ENCODE measurements at places on chromosomes 7 and 10.

- no peak for DNase-seq
These were observed 5.0 kb upstream of the TBXAS1 start for GRCh38 chr7:139823959-139824521.

DNA sequence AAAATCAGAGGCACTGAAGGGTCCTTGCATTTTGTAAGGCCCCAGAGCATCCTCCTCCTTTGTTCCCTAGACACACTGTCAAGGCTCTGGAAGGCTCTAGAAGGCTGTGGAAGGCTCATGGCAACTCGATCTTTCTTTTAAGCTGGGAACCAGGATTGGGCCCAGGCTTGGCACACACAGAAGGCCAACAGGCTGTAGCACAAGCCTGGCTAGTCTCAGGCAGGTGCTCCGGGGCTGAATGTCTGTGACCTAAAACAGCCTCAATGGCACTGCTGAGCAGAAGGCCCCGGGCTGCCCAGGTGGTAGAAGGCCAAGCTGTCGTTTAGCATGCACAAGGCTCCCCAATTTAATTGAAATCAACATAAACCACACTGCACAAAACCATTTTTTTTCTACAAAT, 55.7 kb downstream of the PRKAG2 start:
- no peak for DNase-seq

DNA sequence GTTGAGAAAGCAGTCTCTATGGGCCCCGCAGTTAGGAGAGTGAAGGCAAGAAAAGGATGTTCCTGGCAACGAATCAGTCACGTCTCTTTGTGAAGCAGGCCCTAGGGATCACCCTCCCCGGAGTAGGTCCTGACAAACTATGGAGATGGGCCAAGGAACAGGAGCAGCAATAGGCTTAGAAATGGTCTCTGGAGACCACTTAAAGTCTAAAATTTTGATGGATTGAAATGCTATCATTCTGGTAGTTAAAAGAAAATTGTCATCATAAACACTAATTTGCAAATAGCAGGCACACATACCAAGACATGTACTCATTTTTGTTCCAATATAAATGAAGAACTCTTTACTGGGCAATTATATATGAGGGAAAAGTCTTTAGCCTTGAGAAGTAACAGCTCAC, 123.5 kb downstream of the ITGB8 start:
- no peak for DNase-seq

GRCh38 chr7:103704701-103705100, 258.7 kb upstream of the SLC26A5 start:
- no peak for DNase-seq

DNA sequence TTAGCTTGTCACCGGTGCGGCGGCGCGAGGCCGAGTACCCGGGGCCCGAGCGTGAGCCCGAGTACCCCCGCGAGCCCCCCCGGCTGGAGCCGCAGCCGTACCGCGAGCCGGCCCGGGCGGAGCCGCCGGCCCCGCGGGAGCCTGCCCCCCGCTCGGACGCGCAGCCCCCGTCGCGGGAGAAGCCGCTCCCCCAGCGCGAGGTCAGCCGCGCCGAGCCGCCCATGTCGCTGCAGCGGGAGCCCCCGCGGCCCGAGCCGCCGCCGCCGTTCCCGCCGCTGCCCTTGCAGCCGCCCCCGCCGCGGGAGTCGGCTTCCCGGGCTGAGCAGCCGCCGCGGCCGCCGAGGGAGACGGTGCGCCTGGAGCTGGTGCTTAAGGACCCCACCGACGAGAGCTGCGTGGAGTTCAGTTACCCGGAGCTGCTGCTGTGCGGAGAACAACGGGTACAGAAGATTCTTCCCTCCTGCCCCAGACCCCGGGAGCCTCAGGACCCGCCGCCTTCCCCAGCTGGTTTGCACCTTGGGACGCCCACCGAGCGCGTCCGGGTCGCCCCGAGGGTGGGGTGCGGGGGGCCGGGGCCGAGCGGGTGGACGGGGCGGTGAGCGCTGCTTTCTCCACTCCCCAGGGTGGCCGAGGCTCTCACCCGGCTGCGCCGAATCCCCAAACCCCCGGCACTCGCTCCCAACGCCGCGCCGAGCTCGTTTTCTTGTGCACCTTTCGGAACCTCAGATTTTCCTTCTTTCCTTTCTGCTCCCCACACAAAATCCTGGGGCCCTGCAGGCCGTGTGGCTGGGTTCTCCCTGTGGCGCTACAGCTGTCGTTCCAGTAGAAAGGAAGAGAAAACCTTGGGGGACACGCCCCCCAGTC, 708 bp downstream of the UBN2 start:
- peak; percentile 69 for DNase-seq

- no peak for DNase-seq
These were observed 9.6 kb upstream of the AGMO start for GRCh38 chr7:15571301-15571878.

DNA sequence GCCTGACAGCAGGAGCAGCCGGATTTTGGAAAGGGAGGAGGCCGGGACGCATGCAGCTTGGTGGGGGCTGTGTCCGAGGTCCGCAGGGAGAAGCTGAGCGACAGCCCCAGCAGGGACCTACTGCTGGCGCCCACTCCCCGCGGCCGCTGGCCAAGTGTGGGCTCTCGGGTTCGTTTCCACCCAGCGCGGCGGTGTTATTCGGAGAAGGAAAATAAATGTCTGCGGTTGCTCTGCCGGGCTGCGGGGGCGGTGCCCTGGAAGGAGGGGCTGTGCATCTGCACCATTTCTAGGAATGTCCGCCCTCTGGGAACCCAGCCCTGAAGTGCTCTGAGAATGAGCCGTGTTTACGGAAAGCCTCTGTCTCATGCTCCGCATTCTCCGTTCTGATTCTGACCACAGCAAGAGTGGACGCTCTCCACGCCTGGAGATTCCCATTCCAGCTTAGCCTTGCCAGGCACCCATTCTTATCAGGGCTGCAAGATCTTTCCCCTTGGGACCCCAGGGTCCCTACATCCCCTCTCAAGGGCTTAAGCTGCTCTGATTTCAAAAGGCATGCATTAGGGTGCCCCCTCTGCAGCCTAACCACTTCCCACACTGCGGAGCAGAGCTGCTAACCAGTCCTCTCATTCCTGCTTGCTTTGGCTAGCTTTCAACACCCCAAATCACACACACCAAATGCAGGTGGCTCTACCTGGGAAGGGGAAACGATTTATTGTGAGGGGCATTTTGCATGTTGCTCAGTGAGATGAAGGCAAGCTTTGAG, 256.6 kb upstream of the GLI3 start:
- peak; percentile 81 for DNase-seq

- no peak for DNase-seq
These were observed 74.5 kb downstream of the COBL start for GRCh38 chr7:51242007-51242691.

DNA sequence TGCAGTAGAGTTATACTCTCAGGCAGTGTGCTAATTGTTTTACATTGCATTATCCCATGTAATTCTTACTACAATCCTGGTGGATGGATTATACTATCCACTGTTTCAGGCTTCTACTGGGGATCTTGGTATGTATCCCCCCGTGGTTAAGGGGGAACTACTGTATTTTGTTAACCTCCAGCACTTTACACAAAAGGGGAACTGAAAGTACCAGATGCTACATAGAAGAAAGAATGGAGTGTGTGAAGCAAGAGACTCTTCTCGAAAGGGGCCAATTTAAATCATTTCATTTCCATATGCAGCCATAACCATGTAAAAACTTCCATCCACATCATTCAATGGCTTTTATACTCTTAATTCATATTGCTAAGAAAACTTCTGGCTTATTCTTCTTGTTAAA, 69.4 kb downstream of the C1GALT1 start:
- DNase-seq, result no peak

DNA sequence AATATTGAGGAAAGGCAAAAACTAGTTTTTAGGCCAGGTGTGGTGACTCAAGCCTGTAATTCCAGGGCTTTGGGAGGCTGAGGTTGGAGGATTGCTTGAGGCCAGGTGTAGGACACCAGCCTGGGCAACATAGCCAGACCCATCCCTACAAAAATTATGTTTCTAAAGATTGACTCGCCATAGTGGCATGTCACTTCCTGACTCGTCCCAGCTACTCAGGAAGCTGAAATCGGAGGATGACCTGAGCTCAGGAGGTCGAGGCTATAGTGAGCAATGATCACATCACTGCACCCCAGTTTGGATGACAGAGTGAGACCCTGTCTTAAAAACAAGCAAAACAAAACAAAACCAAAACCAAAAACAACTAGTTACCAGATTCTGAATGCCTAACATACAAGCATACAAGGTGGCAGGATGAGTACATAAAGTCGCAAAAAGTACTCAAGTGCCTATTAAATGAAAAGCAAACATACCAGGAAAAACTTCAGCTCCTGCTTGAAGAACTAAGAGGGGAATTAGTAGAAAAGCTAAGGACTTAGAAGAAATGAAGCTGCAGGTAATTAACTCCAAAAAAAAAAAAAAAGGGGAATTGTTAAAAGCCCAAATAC, 14.1 kb downstream of the ZNF398 start:
- DNase-seq, result no peak

DNA sequence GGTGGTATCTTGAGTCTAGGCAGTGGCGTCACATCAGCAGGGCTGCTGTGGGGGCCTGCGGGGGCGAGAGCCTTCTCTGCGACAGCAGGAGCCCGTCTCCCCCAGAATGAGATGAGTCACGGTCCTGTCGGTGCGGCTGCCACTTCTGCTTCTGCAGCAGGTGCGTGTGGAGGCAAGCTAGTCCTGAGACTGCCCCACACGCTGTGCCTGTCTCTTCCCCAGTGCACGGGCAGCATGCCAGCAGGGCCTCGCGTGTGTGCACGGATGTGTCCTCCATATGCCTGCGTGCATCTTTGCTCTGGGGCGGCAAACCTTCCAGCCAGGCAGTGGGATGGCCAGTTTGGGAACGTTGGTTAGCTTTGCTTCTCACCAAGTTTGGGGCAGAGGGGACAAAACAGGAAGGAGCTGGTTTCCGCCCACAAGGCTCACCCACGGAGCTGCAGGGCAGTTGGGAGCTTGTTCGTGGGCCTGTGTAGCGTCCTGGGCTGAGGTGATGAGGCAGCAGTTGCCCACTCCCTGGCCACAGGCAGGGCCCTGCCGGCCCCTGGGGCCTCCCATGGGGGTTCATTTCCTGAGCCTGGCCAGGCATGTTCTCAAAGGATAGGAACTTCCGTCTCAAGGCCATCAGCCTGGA, 60.8 kb upstream of the PPIF start:
- no peak for DNase-seq

DNA sequence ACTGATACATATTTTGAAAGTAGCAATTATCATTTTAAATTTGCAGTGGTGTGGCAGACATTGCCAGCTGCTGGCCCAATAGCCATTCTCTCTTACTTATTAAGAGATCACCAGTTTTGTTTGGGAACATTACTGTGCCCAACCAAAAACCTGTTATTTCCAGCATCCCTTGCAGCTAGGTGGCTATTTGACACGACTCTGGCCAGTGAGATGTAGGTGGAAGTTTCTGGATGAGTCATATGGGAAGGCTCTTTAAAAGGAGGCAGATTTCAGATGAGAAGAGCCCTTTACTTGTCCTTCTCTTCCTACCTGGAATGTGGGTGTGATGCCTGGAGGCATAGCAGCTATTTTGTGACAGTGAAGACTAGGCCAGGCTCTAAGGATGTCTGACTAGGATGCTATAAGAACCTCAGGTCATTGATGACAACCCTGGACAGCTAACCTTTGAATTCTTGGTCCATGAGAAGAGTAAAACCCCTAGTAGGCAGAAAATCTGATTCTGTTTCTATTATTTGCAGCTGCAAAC, 77.9 kb downstream of the CARD11 start:
- DNase-seq, result no peak

DNA sequence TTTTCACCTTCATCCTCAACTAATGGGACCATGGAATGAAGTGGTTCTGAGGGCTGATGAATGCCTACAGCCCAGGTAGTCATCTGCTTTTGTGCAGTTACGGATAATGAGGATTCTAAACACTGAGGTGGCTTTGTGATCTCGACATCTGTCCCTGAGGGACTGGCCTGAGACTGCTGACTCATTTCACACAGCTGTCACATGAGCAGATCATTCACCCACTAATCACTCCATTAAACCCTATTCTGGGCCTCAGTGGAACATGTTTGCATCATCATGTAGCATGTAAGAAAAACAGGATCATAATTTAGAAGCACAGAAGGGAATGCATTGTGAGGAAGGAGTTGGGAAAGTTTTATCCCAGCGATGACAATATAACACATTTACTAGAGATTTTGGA, 79.4 kb upstream of the FEZF1 start:
- no peak for DNase-seq

DNA sequence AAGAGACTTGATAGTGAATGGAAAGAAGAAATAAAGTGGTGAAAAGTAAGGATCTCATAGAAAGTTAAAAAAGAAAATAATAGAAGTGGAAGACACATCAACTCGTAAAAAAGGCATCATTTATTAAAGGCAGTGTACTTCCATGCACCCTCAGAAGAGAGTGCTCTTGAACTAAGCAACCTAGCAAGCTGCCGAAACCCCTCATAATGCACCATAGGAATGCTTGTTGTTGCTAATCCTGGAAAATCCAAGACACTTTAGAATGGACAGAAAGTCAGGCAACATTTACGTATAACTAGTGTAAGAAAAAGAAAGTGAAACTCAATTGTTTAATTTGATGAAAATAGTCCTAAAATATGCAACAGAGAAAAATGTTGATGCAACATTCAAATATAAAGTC, 12.8 kb downstream of the TFPI2 start:
- no peak for DNase-seq

GRCh38 chr7:28077616-28078015, 103.0 kb downstream of the JAZF1 start:
- no peak for DNase-seq
